ENCODE measurements at places on chromosomes 7 and 10.

GRCh38 chr7:38727184-38727940 is 96.2 kb upstream of the AMPH start:
- no peaks in the 10 kb centered on the region for H3K27me3 ChIP-seq
- DNase-seq = no peak
- no peak overlapping the region for H3K27ac ChIP-seq
- peaks cover 14% of the 10 kb centered on the region for H3K36me3 ChIP-seq
- no peak overlapping the region for H3K4me3 ChIP-seq
- no peaks in the 10 kb centered on the region for H3K4me1 ChIP-seq

DNA sequence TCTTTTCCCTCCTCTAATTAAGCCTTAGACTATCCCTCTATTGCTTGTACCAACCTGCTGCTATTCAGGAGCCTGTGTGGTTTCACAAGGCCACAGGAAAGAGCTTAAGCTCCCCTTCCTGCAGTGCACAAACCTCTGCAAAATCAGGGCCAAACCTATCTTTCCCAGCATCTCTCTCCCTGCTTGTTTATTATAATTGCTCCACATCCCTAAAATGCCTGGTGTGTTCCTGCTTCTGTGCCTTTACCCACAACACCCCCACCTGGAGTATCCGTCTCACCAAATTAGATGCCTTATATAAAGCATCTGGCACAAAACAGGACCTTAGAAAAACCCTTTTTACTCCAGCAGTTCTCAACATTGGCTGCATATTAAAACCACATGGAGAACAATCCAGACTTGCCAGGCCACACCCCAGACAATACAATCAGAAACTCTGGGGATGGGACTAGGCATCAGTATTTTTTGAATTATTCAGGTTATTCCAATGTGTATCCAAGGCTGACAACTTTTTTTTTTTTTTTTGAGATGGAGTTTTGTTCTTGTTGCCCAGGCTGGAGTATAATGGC is 16.7 kb downstream of the SEC31B start:
- H3K27ac ChIP-seq = no peak overlapping the region
- DNase-seq = no peak
- peaks cover 28% of the 10 kb centered on the region for H3K4me1 ChIP-seq
- H3K27me3 ChIP-seq = no peaks in the 10 kb centered on the region
- peaks cover 47% of the 10 kb centered on the region for H3K36me3 ChIP-seq

DNA sequence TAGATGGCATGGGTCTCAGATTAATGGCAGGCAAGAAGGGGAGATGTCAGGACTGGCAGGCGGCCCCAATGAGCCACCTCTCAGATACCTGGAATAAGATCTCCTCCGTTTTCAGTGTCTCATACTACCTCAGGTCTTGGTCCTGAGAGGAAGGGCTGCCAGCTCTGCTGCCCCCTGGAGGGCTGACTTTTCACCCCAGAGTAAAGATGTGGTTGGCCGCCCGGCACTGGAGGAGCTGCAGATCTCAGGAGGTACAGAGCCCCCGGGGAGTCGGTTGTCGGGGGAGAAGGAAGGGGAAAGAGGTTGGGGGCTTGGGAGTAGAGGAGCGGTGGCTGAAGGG is 642 bp upstream of the COL13A1 start:
- peaks cover 7% of the 10 kb centered on the region for H3K4me1 ChIP-seq
- H3K27me3 ChIP-seq = peaks cover 71% of the 10 kb centered on the region
- H3K27ac ChIP-seq = no peak overlapping the region
- peak; percentile 45 for DNase-seq

DNA sequence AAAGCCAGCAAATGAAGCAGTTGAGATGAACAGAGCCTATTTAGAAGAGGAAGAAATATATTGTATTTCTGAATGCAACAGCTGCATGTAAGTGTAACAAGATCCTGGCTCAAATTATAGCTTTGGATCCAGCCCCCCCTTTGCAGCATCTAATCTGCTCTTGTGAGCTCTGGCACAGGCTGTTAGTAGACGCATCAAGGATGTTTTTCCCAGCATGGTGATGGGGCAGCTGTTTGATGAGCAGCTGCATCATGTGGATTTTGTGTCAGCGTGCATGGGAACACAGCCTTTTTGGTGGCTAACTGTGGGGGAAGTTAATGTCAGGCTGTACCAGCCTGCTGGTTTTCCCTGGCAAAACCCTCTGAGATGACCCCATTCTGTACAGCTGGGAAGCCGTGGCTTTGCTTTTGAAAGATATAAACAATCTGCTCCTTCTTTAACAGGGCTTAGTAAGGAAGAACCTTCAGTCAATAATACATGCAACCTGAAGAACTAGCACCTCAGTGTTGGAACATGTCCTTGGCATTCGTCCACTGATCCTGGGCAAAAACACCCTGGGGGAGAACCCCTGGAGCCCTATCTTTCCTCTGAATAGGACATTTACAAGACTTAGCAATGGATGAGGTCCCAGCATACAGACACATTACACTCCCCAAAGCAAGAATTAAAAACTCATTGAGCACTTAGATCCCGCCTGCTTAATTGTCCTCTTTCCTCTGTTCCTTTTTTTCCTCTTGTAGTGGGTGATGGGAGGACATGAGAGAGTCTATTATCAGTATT is 70.6 kb downstream of the NPS start:
- no peak for DNase-seq
- H3K36me3 ChIP-seq = no peaks in the 10 kb centered on the region
- no peak overlapping the region for H3K4me3 ChIP-seq
- no peaks in the 10 kb centered on the region for H3K4me1 ChIP-seq

DNA sequence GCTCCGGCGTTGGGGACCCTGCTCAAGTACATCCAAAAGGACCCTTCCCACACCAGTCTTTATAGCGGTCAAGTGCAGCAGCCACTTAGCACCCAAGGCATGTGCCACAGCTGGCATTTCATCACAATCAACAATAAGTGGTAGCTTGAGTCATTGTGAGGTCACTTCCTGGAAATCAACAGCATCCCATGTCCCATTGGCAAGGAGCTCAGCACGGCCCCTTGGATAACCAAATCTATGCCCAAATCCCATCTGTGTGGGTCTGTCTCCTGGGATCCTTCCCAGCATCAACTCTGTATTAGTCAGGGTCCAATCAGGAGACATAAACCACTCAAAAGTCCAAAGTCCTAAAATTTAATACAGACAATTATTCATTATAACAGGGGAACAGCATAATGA is 27.1 kb downstream of the MDH2 start:
- H3K4me1 ChIP-seq = peaks cover 8% of the 10 kb centered on the region
- H3K4me3 ChIP-seq = no peak overlapping the region
- no peak for DNase-seq

- no peak overlapping the region for H3K4me3 ChIP-seq
- DNase-seq = peak; percentile 44
- H3K4me1 ChIP-seq = no peaks in the 10 kb centered on the region
- H3K36me3 ChIP-seq = no peaks in the 10 kb centered on the region
- H3K27ac ChIP-seq = no peak overlapping the region
- H3K27me3 ChIP-seq = no peaks in the 10 kb centered on the region
Observed at GRCh38 chr10:13271552-13272163, 28.2 kb downstream of the PHYH start.

DNA sequence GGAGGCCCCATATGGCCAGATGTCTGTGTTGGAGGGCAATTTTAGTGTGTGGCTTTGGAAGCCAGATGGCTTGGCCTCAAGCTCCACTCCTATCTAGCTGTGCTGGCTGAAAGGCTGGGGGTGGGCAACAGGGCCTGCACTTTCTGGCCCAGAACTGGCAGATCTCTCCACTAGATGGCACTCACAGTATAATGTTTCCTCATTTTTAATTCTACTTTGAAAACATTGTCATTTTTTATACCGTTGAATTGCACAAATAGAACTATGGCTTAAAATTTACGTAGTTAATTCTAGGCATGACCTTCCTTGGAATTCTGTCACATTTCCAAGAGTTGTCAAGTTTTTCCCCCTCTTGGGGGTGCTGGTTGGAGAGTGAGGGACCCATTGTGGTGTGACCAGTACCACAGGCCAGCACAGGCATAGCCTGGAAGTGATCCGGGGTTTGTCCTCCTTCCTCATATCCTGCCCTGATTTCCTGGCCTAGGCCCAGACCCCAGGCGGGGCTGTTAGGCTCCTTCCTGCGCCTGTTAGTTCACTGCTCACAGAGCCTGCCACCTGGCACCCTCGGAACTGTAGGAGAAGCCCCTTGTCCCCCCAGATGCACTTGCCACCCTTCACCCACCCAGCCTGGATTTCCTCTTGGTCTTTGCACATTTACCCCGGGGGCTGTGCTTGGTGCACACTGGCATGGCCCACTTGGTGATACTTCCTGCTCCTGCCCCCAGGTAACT is 52.8 kb downstream of the ARHGAP22 start:
- H3K36me3 ChIP-seq = no peaks in the 10 kb centered on the region

DNA sequence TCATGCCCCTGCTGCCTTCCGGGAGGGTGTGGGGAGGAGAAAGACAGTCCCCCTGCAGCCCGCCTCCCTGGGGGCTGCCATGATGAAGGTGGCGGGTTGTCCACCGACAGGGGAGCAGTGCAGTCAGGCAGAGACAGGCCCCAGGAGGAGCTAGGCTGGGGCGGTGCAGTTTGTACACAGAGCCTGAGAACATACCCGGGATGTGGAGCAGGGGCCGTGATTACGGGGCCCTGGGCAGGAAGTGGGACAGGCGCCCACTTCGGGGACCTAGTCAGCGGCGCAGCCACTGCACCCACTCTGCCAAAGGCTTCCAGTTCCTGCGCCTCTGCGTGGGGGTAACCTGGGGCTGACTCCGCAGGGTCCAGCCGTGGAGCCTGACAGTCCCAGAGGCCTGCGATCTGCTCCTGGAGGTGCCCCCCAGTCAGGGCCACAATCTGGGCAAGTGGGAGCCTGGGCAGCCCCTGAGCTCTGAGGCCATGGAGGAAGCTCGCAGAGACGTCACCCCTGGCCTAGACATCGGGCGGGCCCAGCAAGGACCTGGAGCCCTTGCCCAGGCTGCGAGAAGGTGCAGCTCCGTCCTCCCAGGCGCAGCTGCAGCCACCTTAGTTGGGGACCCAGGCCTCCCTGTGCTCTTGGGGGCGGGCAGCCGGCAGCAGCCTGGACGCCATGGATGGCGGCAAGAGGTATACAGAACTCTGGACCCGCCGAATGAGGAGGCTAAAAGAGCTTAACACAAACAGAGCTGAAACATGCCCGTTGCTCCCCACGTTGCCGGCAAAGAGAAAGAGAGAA is 1356.8 kb downstream of the XPNPEP1 start:
- H3K27ac ChIP-seq = no peak overlapping the region
- no peaks in the 10 kb centered on the region for H3K27me3 ChIP-seq
- no peak overlapping the region for H3K4me3 ChIP-seq
- no peaks in the 10 kb centered on the region for H3K36me3 ChIP-seq
- H3K4me1 ChIP-seq = no peaks in the 10 kb centered on the region

DNA sequence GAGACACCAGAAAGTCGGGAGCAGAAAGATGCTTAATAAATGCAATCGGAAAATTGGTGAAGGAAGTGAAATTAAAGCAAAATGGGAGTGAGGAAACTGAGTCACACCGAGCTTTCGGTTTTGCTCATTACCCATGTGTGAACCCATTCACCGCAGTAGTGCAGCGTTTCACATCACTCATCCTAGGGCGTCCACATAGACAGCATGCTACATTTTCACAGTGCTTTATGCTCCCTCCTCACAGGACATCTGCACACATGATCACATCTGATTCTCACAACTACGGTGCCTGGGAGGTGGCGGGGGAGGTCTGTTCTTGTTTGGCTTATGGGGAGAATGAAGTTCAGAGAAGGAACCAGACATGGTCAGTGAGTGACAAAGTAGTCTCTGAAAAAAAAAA is 36.6 kb upstream of the ATP6V0A4 start:
- peaks cover 2% of the 10 kb centered on the region for H3K36me3 ChIP-seq
- no peak for DNase-seq
- no peaks in the 10 kb centered on the region for H3K27me3 ChIP-seq

Measured in activated naive CD8-positive, alpha-beta T cell treated with anti-CD3 and anti-CD28 coated beads for 36 hours (primary cell).